ENCODE measurements at places on chromosomes 5 and 9. TPM values are rescaled to one million over a fixed set of nuclear protein-coding genes. Genes with fewer than 3 reads are reported as not detected.

GRCh38 chr9:33161589-33162132 lies 5.5 kb downstream of the B4GALT1 start:
- DNase-seq: no peak

GRCh38 chr5:166625210-166625865 lies 1666.1 kb upstream of the WWC1 start:
- DNase-seq: no peak

GRCh38 chr9:16960084-16960483 lies 89.6 kb upstream of the BNC2 start:
- DNase-seq: no peak

DNA sequence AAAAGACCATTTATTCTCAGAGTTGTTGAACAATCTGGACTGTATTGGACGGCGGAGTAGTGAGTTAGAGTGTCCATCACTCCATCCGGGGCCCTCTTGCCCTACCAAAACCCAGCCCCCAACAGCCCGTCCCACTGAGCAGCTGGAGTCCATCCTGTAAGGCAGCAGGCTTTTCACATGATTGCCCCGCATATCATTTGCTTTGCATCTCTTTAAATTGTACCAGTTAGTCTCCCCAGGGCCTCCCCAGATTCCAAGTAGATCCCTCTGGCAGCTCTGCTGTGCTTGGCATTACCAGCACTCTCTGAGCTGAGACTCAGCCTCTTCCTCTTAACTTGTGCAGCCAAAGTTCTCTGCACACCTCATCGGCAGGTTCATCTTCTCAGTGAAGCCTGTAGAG lies 48.6 kb upstream of the ADCY2 start:
- no peak for DNase-seq

GRCh38 chr5:83374547-83374946 lies 97.0 kb upstream of the VCAN start:
- no peak for DNase-seq

Gene RNF224
- 20.1 TPM for polyA plus RNA-seq
